ENCODE measurements at places on chromosomes 1 and 21.
A peak's percentile ranks its signal among the peaks of the same experiment; 100 is the strongest.

DNA sequence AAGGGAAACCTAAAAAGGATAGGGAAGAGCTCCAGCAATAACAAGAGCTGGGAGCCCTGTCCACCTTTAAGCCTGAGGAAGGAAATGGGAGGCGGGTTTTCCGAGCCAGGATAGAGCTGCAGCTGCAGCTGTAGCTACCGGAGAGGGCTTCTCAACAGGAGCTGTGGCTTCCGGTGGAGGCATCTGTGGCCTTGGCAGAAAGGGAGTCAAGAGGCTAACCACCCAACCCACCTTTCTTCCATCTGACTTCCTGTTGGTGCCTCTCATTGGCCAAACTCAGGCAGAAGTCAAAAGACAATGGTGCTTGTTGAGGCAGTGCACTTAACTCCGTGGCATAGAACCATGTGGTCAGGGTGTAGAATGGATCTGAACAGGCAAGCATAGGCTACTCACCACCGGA lies 313.1 kb upstream of the DAB1 start:
- no peak for DNase-seq

DNA sequence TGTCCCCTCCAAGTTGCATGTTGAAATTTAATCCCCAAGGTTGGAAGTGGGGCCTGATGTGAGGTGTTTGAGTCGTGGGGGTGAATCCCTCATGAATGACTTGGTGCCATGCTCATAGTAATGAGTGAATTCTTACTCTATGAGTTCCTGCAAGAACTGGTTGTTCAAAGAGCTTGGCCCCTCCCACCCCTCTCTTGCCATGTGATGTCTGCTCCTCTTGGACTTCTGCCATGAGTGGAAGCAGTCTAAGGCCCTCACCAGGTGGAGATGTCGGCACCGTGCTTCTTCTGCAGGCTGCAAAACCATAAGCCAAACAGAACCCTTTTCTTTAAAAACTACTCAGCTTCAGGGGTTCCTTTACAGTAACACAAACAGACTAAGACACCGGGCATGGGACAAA lies 14.3 kb downstream of the G0S2 start:
- no peak for DNase-seq

- no peak for DNase-seq
These were observed 103.2 kb downstream of the BEND5 start for GRCh38 chr1:48673332-48674105.

GRCh38 chr1:166479052-166479631 lies 312.3 kb upstream of the FAM78B start:
- DNase-seq, result peak; percentile 5

- no peak for DNase-seq
These were observed 147.2 kb downstream of the NR5A2 start for GRCh38 chr1:200174525-200175295.

DNA sequence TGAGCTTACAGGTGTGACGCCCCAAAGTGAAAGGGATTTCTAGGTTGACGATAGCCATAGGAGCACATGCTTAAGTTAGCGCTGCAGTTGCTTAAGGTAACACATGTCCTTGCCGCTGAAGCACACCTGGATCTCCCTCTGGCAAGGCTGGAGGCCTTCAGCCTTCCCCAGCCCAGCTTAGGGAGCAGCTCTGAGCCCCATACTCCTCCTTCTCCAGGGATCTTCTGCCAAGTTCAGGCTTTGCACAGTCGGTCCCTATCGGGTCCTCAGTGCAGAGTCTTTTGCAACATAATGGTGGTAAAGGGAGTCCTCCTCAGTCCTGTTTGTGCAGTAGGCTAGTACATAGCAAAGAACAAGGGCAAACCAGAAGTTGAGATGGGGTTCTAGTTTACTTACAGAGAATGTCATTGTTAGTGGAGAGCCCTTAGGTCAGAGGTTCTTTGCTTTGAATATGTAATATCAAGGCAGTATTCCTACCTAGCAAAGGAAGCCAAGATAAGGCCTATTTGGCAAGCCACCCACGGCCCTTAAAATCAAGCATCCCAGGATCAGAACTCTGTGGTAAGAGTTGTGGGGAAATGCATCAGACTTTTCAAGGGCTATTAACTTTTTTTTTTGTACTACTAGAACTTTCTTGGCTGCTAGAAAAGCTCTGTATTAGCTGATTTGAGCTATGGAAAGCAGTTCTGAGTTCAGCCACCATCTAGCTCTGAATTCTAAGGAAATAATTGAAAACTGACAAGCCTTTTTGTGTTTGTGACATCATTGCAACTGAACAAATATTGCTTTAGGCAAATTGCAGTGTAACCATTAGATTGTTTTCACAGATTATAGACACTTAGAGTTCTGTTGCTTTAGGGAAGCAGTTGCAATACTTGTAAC lies 1.4 kb downstream of the EVA1C start:
- no peak for DNase-seq

DNA sequence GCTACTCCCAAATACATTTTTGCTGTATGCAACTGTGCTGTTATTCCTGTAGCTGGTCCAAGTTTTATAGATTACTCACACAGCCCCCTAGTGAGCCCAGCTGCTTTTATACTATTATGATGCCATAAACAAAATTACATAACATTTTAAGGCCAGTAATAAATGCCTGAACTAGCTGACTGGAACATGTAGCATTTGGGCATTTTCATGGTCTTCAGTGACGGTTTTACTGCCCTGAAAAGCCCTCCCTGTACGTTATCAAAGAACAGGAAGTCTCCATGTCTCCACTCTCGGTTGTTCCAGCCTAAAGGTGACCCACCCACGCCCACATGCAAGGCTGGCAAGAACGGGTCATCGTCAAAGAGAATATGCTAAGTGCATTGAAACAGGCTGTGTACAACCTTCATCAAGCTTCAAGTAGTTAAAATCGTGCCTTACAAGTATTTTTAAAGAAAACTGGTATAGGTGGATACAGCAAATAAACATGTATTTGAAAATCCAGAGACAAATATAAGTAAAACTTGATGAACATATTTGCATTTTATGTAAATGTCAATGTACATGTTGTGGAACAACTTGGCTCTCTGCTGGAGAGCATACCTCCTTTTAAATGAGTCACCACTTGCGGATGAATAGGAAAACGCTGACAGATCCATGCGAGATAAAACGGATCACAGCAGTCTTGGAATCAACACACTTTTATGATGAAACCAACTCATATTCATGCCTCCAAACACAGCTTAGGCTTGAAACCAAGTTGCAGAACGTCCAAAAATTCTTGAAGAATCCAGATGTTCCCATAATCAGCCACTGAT lies 520.5 kb downstream of the SMYD3 start:
- DNase-seq, result peak; percentile 22

GRCh38 chr1:47771751-47772150 lies 225.4 kb downstream of the TRABD2B start:
- no peak for DNase-seq

DNA sequence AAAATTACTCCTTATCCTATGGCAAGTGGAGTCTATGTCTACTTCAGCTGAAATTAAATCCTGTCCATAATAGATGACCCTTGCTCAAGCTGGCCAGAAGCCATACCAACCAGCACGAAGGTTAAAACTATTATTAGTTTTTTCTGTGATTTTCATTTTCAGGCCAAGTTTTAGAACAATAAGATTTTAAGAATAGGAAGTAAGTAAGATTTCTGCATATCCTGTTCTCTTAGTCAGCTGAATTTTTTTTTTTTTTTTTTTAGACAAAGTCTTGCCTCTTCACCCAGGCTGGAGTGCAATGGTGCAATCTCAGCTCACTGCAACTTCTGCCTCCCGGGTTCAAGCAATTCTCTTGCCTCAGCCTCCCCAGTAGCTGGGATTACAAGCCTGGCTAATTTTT lies 6.1 kb upstream of the RBP7 start:
- DNase-seq, result no peak

DNA sequence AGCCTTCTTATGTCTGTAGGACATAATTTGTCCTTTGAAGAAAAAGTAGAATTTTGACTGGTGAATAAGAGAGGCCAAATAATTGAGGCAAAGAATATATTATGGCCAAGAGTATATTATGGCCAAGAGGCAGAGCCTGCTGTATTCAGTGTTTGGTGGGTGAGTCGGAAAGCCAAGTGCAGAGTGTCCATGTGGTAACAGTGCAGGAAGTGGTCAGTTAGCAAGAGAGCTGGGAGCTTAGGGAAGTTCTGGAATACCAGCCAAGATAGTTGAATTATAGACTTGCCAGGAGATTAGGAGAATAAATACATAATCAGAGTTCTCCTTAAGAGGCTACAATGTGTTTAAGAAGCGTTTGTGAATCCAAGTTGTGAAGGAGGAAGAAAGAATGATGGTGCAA lies 131.5 kb upstream of the LMO4 start:
- DNase-seq, result no peak

DNA sequence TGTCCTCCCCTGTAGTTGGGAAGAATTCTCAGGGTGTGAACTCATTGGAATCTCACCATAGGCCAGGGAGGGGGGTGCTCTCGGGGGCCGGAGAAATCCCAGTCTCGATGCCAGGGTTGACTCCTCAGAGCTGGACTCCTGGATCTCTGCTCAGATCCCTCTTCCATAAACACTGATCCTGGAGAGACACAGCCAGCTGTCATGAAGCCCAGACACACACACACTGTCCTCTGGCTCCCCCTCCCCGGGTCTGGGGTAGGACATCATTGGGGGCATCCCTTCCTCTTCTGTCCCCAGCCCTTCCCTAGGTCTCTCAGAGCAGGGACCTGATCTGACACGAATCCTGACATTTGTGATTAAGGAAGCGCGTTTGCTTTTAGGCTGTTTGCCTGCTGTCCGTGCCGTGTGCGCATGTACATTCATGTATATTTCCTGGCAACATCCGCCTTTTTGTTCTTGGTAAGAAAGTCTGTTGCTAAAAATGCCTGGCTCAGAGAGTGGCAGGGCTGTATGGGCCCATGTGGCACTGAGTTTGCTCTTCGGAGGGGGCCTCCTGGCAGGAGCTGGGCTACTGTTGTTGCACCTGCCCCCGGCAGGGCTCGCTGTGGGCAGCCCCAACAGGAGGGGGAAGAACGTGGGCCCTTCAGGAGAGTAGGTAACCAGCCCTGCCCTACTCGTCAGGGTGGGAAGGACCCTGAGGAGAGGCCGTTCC lies 45.4 kb upstream of the SELENON start:
- DNase-seq, result peak; percentile 70

DNA sequence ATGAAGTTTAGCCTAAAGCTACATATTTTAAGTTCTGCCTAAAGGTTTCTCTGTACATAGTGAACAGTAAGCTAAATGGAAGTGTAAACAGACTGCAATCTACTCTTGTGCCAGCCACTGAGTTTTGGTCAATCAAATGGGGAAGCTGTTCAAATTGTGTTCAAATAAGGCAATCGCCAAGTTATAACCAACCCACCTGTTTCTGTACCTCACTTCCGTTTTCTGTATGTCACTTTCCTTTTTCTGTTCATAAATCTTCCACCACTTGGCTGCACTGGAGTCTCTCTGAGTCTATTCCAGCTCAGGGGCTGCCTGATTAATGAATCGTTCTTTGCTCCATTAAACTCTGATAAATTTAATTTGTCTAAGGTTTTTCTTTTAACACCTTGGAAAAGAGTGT lies 10.8 kb upstream of the THEM4 start:
- no peak for DNase-seq

DNA sequence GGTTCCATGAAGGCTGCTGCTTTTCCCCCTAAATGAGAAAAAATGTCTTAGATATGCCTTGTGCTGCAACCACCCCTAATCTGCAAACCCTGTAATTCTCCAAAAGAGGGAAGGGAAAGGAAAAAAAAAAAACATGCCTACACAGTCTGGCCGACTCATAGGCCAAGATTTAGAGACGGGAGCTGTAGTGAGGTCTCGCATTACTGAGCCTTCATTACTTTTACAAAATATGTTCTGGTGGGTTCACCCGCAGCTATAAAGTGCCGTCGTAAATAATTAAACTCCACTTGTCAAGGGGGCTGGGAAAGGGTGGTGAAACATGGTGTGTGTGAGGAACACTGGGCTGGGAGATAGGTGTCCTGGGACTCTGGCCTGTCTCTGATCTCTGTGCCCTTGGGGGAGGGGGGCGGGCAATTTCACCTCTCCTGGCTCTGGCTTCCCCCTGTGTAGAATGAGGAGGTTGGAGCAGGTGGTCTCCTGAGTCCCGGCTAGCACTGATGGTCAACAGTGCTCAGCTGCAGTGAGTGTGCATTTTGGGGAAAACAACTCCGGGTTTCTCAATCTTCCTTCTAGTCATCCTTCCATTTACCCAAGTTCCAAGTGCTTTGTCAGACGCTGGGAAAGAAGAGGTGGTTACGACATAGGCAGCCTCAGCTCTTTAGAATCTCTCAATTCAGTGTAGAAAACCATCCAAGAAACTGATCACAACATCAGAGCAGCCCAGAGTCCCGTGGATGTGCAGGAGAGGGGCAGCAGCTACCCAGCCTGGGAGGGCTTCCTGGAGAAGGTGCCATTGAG lies 82.3 kb downstream of the ACTL8 start:
- no peak for DNase-seq

GRCh38 chr1:203534526-203534925 lies 40.6 kb downstream of the OPTC start:
- no peak for DNase-seq

GRCh38 chr1:89989799-89990198 lies 5.1 kb upstream of the ZNF326 start:
- DNase-seq, result no peak

- DNase-seq, result no peak
These were observed 5.2 kb upstream of the RGS13 start for GRCh38 chr1:192630521-192631287.

DNA sequence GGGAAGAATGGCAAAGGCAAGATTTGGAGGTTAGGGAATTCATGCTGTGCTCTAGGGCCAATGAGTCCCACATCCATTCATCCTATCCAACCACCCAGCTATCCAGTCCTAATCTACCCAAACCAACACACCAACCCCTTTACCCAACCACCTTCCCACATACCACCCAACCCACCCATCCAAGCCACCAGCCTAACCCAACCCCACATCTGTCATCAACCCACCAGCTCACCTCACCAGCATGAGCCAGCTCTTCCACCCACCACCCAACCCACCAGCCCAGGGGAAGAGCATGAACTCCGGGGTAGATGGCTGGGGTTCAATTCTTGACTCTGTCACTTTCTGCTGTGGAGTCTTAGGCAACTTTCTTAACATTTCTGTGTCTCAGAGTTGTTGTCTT lies 35.9 kb upstream of the DISP3 start:
- DNase-seq, result no peak

DNA sequence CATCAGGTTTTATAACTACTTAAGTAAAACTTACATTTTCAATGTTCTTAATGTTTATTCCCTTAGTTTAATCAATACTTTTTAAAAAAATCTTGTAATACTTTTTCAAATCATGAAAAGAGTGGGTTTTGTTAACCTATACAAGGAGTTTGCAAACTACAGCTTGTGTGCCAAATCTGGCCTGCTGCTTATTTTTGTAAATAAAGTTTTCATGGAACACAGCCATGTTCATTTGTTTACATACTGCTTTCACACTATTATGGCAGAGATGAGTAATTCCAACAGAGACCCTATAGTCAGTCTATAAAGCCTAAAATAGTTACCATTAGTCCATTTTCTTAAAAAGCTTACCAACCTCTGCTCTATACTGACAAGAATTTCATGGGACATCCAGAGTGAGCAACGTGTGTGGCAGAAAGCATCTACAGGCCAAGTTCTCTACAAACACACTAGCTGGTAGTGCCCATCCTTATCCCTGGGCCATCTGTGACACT lies 42.6 kb downstream of the ERO1B start:
- DNase-seq, result no peak
